ENCODE measurements at places on chromosomes 2 and 18.

DNA sequence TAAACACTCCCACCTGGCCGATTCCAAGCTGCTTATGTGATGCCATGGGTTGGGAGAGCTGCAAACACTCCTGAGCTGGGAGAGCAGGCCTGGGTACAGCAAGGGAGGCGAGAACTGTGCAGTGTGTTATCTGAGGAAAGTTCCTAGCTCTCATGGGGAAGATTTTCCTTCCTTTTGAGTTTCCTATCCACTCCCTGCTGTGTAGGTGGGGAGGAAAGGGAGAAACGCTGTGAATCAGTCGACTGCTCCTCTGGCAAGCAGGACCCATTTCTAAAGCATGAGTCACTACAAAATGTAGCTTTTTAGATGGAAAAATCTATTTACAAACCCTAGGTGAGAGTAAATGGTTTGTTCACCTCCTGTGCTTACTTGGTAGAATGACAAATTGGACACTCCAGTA lies 80.4 kb downstream of the SH3RF3 start:
- DNase-seq = no peak

DNA sequence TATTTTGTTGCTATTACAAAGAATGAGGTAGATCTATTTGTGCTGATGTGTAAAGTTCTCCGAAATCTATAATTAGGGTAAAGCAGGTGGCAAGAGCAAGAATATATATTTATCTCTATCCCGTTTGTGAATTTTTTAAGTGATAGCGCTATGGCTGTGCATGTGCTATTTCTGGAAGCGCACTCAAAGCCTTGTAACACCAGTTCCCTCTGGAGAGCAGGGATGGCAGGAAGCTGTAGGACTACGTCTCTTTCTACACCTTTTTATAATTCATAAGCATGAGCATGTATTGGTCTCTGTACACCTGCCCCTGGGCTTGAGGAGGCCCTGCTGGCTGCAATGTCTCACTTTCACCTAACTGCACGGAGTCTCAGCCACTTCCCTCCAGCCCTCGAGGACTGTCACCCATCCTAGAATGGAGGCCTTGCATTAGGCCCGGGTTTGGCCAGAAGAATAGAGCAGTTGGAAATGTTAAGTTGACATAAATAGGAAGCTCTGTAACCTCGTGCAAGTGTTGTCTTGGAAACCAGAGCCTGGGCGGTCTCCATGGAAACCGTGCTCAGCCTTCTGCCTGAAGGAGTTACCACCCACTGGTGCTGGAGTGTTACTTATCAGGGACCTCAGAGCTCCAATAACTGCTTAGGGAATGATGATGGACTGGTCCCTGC lies 20.9 kb downstream of the ITM2C start:
- no peak for DNase-seq

- no peak for DNase-seq
These were observed 311.3 kb downstream of the ARHGAP15 start for GRCh38 chr2:143440411-143441012.

DNA sequence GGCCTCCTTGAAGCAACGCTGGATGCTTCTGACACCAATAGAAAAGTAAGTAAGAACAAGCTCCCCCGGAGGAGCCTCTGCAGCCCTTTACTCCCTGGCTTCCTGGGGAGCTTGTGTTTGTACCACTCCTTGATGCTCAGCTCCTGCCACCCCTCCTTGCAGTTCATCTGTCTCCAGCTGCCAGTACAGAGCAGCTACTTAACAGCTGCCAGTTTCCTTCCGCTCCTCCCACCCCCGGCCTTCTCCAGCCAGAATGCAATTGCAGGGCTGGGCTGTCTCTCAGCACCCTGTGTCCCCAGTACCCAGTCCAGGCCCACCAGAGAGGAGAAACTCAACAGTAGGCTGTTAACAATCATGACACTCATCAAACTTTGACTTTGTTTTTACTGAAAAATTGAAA lies 109.4 kb downstream of the AOX1 start:
- no peak for DNase-seq

DNA sequence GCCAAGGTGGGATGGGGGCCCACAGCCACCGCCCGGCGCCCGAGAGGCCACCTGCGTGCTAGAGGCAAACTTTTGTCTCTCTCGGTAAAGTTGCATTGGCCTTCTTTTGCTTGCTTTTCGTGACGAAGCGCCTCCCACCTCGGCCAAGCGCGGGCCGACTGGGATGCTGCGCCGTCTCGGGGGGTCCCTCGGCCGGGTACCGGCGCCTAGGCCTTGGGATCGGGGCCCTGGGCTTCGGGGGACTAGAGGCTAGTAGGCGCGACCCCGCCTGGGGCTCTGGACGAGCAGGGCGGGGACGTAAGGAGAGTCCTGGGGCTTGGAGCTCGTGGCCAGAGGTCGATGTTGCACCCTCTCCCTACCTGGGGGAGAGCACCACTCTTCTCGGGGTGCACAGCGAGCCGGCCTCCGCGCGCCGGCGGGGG lies 545 bp downstream of the GLI2 start:
- DNase-seq = no peak

- no peak for DNase-seq
These were observed 13.8 kb upstream of the SGPP2 start for GRCh38 chr2:222410534-222410933.

- DNase-seq = no peak
These were observed 11.6 kb downstream of the EN1 start for GRCh38 chr2:118835746-118836410.

DNA sequence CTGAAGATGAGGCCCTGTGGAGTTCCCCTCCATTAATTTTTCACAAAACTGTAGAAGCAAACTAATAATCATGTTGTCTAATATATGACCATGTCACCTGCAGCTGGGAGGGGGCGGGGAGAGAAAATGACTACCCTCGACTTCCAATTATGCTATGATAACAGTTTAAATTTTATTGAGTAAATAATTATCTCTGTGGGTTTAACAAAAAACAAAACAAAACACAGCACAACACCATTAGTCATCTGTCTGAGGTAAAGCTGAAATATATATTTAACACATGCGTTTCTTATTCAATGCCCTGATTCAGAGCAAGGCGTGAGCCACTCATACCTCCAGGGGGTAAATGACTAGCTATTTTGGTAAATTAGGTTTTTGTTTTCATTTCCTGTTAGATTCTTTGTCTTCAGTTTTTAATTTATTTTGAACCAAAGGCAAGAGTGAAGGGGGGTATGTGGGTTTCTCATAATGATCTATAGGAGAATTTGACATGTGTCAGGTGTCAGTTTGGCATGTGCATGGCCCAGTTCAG lies 77.4 kb upstream of the ZCCHC2 start:
- no peak for DNase-seq

GRCh38 chr2:126906781-126907180 lies 8.1 kb downstream of the TEX51 start:
- no peak for DNase-seq

DNA sequence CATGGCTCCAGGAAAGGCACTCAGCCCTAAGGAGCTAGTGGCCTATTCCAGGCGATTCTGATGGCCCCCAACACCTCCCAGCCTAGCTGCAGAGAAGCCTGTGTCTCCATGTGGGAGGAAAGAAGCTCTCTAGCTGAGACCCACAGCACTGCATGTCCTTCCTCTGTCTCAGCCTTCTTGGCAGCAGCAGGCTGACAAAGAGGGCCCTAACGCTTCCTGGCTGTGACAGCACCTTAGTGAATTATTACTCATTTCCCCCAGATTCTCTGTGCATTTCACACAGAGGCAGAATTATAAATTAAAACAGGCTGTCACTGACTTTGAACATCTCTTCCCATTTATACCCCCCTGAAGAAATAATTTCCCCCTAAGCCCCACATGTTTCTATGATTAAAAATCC lies 206.8 kb downstream of the CLIP4 start:
- DNase-seq = no peak

DNA sequence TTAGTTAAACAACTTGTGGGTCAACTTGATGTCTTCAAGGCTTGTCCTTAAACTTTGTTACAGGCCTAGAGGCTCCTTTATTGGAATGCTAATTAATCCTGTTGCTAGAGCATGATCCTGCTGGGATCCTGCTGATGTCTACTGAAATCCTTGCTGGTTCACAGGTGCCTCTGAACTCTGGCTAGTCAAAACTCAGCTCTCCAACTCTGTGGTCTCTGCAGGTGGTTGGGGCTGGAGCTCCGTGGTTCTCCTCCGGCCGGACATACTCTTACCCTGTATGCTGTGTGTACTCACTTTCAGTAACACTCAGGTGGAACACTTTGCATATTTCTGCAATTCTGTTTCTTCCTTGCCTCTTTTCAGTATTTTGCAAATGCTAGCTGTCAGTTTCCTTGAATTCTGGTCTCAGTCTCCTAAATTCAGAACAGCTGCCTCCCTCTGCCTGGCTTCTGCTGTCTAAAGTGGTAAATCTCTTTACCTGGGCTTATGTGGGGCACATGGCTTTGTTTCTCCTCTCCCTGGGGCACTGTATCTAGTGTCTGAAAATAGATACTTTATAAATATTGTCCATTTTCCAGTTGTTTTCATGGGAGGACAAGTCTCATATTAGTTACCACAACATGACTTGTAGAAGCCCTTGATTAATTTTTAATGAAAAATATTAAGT lies 113.0 kb downstream of the ATP9B start:
- no peak for DNase-seq

GRCh38 chr18:22846088-22846683 lies 86.9 kb upstream of the RBBP8 start:
- DNase-seq = no peak

GRCh38 chr18:60232541-60232940 lies 140.0 kb downstream of the MC4R start:
- no peak for DNase-seq

DNA sequence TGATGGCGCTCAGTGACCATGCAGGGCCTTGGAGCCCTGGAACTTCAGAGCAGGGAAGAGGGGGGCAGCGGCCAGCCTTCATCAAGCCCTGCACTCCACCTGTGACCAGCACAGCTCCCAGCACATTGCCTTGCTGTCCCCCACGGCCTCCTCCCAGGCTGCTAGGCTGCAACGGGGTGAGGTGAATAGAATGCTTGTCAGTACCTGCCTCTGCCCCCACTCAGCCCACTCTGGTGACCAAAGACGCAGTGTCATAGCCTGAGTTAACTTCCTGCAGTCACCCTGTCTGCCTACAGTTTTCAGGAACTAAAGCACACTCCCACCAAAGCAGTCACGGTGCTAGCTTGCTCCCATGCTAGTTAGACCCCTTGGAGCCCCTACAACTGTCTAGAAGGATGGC lies 72.1 kb downstream of the STPG4 start:
- no peak for DNase-seq

- DNase-seq = no peak
These were observed 62.1 kb upstream of the THSD7B start for GRCh38 chr2:136703214-136703613.

- DNase-seq = no peak
These were observed 119.6 kb upstream of the ITGA6 start for GRCh38 chr2:172307800-172308199.

DNA sequence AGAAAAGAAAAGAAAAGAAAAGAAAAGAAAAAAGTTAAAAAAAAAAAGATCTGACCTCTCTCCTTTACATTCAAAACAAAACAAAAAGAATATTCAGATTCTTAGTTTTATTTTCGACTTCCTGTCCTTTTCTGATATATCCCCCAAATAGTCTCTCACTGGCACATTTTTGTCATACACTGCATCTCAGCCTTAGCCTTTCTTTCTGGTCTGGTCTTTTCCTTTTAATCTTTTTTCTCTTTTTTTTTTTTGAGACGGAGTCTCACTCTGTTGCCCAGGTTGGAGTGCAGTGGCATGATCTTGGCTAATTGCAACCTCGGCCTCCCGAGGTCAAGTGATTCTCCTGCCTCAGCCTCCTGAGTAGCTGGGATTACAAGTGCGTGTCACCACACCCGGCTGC lies 1.6 kb upstream of the RIOK3 start:
- DNase-seq = no peak

DNA sequence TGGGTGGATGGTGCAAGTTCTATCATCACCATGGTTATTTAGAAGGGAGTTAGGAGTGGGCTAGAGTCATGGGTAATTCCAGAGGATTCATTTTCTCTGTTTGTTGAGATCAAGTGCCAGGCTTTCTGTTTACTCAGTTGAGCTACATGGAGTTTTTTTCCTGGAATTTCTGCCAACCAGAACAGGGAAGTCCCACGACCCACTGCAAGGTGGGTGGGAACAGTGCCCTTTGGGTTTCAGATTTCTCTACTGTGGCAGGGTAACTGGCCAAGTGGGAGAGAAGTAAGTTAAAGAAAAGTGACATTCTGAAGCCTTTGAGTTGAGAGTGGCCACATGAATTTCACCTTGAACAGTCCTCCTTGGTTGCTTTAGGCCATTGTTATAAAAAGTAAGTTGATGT lies 138.9 kb downstream of the SLC39A10 start:
- DNase-seq = no peak

DNA sequence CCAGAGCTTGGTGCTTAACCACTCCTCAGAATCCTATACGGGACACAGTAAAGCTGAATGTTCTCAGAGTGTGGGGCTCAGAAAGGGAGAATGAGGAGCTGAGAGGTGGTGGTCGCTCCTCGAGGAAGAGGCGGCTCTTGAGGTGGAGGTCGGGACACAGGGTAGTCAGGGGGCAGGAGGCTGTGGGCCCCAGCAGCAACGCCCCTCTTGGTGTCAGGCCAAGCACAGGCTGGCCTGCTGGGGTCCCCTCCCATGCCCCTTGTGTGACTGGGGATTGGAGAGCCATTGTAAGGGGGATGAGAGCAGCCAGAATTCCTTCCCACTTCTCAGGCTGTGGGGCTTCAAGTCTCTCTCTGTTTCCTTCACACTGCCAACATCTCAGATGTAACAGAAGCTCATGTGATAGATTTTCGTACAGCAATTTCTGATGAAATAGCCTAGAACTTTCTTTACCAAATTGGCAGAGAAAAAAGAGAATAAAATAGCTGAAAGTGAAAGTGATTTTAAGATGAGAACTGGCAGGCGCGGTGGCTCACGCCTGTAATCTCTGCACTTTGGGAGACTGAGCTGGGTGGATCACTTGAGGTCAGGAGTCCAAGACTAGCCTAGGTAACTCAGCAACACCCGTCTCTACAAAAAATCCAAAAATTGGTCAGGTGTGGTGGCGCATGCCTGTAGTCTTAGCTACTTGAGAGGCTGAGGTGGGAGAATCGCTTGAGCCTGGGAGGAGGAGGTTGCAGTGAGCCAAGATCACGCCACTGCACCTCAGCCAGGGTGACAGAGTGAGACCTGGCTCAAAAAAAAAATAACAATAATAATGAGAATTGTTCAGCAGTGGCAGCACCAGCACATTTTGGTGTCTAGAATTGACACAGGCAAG lies 61.1 kb upstream of the RPL31 start:
- DNase-seq = no peak

DNA sequence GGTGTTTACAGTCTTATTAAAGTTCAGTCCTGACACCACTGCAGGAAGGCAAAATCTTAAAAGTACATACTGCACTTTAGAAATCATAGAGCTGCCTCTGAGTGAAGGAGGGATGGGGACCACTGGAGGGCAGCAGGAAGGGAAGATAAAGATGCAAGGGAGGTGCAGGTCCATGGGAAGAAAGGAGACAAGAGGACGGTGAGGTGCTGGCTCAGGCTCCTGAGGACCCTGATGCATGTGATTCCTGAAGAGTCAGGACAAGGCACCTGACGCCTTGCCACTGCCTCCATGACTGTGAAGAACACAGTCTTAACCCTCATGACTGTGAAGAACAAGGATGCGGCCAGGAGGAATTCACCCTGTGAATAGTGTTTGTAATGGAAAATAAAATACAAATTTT lies 116.2 kb upstream of the NPAS2 start:
- DNase-seq = no peak

GRCh38 chr2:239599299-239599698 lies 198.5 kb upstream of the HDAC4 start:
- DNase-seq = no peak

- no peak for DNase-seq
These were observed 127.8 kb upstream of the DDX18 start for GRCh38 chr2:117686699-117687098.

GRCh38 chr2:150618245-150618895 lies 130.9 kb upstream of the RND3 start:
- DNase-seq = no peak

Measured in CD4-positive, alpha-beta T cell treated with Interleukin-10 for 1 hour (primary cell).